ENCODE measurements at places on chromosomes 7 and 10.
A peak's percentile ranks its signal among the peaks of the same experiment; 100 is the strongest.

- DNase-seq, result no peak
These were observed 150.9 kb downstream of the PRKAG2 start for GRCh38 chr7:151725844-151726651.

DNA sequence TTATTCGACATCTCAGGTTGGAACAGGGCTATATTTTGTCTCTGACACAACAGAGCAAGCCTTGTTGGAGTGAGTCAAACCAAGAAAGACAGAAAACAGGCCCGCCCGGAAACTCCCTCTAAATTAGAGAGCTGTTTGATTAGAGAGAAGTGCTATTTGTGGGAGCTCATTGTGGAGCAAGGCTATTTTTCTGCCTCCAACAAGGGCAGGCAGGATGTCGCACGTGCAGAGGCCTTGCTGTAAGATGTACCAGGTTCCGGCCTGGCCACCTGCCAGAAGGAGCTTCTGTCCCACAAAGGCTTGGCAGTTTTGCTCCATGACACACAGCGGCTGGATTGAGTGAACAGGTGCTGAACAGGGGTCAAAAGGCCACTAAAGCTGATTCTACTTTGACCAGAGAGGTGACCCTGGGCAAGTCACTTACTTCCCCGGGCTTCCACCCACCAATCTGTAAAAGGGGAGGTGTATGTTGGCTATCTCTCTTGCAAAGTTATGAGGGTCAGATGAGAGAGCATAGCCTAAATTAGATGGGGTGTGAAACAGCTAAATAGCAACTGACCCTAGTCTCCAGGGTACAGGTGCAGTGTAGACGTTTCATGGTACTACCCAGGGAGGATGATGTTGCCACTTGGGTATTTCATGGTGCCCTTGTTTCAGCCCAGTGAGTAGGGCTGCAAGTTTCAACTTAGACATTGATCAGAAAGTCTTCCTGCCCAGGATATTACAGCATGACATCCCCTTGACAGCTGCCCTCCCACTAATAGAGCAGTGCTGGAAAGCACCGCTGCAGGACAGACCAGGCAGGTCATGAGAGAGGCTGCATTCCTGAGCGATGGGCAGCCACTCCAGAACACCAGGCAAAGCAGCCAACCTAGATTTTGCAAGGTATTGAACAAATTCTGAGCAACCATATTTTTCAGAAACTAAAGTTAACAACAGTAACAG is 62.0 kb downstream of the VSTM4 start:
- DNase-seq, result no peak

- DNase-seq, result no peak
These were observed 870.5 kb downstream of the LRMDA start for GRCh38 chr10:76301950-76302349.

GRCh38 chr7:55449205-55449991 is 84.3 kb downstream of the LANCL2 start:
- DNase-seq, result no peak

DNA sequence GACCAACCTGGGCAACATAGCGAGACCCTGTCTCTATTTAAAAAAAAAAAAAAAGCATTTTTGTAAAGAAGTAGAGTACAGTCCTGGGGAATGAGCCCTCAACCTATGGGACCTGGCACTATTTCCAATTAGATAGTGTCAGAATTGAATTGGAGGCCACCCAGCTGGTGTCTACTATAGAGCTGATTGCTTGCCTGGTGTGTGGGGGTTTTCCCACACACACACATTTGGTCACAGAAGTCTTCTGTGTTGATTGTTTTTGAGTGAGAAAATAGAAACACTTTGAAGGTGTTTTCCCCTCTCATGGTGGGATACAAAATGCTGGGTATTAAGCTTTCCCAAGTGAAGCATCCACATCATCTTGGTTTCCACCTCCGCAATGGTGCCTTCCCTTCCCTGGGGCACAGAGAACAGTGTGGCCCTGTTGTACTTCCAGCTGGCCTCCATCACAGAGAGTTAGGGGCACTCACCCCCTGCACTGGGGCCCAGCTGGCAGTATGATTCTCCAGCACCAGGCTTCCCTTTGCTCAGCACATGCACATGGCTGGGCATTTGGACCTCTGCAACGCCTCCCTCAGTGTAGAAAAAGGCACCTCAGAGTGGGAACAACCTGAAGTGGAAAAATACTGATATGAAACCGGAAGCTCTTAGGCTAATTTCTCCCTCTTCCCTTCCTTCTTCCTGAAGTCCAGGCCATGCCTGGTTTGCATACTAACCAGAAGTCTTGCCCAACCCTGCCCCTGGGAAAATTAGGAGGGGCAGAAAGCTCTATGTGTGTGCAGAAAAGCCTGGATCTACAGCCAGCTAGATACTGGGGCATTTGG is 10.7 kb upstream of the NFKB2 start:
- no peak for DNase-seq

DNA sequence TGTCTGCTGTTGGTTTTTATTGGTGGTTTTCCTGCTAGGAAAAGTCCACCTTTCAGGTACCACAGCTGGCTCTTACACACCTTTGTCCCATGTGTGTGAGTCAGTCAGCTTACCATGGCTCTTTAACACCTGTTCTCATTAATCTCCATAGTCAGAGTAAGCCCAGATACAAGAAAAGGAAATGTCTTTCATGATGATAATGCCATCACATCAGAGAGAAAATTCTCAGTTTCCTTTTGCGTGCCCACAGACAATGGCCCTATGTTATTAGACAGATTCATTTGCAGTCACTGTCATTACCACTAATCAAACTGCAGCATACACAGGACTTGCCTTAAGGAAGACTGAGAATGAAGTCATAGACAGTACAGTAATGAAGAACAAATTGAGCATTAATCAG is 1583.6 kb upstream of the LRRTM3 start:
- DNase-seq, result no peak

GRCh38 chr7:6530626-6531491 is 20.4 kb downstream of the GRID2IP start:
- peak; percentile 76 for DNase-seq

DNA sequence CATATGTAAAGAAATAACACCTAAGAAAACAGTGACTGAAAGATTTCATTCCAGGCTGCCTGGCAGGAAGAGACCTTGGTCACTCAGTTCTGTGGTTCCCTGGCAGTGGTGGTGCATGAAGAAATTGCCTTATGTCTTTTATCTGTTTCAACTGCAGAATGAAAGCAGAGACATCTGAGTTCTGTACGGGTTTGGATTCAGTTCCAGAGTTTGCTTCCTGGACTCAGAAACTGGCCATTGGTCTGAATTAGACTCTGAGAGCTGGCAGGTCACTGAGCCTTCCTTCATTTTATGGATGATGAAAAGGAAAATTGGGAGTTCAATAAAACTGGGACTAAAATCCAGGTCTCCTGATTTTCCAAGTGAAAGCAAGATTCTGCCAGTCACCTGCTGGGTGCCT is 428.9 kb upstream of the AUTS2 start:
- DNase-seq, result no peak

- DNase-seq, result no peak
These were observed 473.6 kb upstream of the MGMT start for GRCh38 chr10:128993443-128993842.

DNA sequence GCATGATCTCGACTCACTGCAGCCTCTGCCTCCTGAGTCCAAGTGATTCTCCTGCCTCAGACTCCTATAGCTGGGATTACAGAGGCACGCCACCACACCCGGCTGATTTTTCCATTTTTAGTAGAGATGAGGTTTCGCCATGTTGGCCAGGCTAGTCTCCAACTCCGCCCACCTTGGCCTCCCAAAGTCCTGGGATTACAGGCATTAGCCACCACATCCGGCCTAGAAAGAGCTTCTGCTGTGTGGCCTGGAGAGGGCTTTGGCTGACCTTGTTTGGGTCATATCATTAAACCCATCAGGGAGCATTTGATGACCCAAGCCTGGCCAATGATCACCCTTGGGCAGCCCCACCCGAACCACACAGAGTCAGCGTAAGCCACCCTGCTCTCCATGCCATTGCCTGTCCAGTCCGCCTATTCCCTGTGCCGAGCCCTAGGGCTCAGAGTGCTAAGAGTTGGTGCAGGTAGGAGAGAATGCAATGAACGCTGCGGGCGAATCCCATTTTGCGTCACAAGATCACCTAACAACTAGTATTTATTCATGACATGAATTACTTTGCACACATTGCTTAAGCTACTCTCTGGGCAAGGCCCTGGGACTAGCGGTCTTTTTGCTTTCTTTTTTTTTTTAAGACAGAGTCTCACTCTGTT is 22.3 kb upstream of the GDI2 start:
- DNase-seq, result no peak

- DNase-seq, result no peak
These were observed 36.2 kb downstream of the SEMA3D start for GRCh38 chr7:85150624-85151023.

DNA sequence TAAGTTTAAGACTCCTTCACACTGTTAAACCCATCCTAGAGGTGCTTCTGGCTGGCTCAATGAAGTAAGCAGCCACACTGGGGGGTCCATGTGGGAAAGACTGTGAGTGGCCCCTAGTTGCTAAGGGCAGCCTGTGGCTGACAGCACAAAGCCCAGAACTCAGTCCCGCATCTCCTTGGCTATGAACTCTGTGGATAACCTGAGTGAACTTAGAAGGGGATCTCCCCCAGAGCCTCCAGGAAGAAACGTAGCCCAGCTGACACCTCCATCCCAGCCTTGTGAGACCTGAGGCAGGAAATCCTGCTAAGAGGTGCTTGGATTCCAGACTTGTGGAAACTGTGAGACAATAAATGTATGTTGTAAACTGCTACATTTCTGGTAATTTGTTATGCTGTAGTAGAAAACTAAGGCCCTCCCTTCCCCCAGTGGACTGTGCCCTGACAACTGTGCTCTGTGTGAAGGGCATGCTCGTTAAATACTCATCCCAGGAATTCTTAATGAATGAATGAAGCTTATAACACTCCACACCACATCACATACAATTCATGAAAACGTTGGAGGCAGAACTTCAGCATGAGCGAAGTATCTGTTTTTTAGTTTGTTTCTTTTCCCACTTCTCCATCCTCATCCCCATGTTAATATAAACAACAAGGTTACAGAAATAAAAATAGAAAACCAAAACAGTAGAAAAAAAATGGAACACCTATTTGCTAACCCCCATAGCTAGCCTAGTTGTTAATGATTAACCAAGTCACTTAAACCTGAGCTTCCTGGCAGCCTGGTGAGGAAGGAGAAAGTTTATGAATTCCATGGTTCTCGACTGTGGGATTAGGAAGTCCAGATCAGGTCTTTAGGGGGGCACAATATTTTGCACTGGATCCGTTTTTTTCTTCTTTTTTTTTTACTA is 36.8 kb upstream of the AOAH start:
- no peak for DNase-seq

GRCh38 chr7:37504801-37505200 is 56.1 kb upstream of the ELMO1 start:
- DNase-seq, result no peak

DNA sequence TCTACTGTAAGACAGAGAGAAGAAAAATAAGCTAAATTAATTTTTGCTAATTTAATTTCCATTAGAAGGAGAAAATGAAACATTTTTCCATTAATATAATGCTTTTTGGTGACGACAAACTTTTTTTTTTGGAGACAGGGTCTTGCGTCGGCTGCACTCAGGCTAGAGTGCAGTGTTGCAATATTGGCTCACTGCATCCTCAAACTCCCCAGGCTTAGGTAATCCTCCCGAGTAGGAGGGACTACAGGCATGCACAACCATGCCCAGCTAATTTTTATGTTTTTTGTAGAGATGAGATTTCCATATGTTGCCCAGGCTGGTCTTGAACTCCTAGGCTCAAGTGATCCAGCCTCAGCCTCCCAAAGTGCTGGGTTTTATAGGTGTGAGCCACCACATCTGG is 229.8 kb upstream of the LRRN3 start:
- DNase-seq, result no peak

DNA sequence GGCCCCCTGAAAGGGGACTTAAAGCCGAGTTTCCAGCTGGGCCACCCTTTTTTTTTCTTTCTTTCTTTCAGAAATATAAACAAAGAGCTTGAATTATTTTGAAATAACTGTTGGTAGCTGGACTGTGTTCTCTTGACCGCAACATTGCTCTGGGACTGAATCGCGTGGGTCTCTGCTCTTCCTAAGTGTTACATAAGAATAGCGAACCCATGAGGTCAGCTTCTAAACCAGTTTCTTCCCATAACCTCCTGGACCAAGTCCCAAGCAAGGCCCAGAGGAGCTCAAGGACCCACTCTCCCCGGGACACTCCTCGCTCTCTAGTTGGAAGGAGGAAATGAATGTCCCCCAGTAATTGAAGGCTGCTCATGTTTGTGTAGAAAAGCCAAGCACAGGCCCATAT is 91.1 kb downstream of the CXCL12 start:
- no peak for DNase-seq

DNA sequence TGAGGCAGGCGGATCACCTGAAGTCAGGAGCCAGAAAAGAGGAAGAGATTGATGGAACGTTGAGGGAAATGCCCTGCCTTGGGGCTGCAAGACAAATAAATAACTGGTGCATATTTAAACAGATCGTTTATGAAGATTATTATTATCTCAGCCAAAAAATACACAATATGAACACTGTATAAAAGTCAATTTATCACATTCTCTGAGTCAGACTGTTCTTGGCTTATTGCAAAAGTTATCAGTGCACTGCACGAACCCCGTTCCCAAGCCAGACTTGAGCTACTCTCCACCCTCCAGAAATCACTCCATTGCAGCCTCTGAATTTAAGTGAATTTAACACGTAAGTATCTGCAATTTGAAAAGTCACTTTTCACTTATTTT is 1.6 kb downstream of the DNMBP start:
- no peak for DNase-seq

DNA sequence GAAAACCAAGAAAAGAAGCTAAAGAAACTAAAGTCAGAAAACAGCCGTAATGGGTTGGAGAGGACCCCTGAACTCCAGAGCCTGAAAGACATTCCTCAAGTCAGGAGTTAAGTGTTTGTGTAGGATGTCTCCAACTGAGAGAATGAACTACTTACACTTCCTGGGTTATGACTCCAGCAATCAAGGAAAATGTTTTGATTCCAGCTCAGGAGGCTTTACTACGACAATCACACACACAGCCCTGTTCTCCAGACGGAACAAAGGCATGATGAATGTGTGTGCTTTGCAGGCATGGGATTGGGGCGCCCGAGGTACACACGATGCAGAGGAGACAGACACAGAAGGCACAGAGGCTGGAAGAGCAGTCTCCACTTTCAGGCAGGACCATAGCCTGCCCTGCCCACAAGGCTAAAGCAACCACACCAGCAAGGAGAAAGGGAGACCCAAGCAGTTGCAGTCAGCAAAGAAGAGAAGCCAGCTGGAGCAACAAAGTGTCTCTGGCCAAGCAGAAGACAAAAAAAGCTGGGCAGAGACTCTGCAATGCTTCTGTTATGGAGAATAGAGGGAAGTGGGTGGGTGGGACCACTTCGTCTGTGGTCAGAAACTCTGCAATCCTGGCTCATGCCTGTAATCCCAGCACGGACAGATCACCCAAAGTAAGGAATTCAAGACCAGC is 89.1 kb downstream of the GRB10 start:
- DNase-seq, result no peak

GRCh38 chr7:134988161-134988560 is 1.9 kb downstream of the AGBL3 start:
- DNase-seq, result no peak

GRCh38 chr10:108789919-108790318 is 1133.4 kb downstream of the XPNPEP1 start:
- DNase-seq, result no peak

All from activated effector memory CD4-positive, alpha-beta T cell treated with anti-CD3 and anti-CD28 coated beads, Interleukin-2, amount 50 U/mL, for 16 hours (primary cell).